ENCODE measurements at places on chromosomes 12 and 14.

- DNase-seq: no peak
Measured at GRCh38 chr12:53389702-53390101, 9.7 kb downstream of the SP1 start.

DNA sequence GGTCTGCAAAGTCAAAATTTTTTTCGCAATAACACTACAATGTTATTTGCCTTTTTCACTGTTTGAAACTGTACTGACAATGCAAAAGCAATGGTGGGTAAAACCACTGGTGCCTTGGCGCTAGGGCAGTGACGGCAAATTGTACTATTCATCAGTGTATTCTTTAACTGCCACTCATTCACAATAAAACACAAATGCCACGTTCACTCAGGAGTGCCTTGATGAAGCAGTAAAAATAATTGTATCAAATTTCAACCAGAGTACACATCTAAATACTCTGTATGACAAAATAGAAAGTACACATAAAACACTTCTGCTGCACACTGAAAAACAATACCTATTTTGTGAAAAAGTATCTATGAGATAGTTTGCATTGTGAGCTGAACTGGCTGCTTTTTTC lies 17.8 kb downstream of the DCAF5 start:
- no peak for DNase-seq

DNA sequence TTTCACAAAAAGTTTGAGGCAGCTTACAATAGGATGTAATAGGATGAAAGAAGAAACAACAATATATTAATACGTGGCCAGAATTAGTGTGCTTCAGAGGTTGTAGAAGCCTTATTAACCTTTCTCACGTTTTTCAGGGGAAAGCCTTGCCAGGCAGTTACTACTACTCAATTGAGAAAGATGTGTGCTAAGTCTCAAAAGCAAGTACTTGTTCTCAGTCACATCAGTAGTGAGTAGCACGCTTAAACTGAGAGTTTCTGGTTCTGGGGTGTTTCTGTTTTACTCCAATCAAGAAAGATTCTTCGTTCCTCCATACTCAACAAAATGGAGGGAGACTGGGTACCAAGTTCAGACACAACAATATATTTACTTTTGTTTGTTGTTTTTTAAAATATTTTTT lies 38.7 kb downstream of the KLC1 start:
- DNase-seq: no peak

DNA sequence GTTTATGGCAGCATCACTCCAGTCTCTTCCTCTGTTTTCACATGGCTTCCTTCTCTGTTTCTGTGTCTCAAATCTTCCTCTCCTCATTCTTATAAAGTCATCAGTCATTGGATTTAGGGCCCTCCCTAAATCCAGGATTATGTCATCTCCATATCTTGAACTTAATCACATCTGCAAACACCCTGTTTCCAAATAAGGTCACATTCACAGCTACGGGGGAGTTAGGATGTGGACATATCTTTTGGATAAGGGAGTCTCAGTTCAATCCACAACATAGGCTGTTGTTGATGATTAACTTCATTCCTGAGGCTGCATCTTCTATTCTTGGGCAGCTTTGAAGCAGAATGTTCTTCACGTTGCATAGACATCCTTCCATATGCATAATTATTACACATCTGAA lies 40.3 kb upstream of the NTF3 start:
- no peak for DNase-seq

DNA sequence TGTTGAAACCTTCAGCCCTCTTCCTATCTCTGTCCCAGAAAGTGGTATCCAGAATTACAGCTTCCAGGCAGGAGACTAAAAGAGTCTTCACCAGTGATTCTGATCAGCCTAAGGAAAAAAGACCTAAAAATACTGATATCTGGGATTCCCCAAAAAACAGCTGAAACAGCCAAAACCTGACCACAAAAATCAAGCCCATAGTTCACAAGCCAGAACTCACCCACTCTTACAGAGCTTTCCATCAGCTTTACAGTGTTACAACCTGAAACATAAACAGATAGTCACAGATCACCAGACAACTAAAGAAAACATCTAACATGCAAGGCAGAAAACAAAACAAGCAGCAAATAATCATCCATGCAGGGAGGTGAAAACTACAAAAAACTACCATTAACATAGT lies 26.0 kb upstream of the TSPAN8 start:
- no peak for DNase-seq

DNA sequence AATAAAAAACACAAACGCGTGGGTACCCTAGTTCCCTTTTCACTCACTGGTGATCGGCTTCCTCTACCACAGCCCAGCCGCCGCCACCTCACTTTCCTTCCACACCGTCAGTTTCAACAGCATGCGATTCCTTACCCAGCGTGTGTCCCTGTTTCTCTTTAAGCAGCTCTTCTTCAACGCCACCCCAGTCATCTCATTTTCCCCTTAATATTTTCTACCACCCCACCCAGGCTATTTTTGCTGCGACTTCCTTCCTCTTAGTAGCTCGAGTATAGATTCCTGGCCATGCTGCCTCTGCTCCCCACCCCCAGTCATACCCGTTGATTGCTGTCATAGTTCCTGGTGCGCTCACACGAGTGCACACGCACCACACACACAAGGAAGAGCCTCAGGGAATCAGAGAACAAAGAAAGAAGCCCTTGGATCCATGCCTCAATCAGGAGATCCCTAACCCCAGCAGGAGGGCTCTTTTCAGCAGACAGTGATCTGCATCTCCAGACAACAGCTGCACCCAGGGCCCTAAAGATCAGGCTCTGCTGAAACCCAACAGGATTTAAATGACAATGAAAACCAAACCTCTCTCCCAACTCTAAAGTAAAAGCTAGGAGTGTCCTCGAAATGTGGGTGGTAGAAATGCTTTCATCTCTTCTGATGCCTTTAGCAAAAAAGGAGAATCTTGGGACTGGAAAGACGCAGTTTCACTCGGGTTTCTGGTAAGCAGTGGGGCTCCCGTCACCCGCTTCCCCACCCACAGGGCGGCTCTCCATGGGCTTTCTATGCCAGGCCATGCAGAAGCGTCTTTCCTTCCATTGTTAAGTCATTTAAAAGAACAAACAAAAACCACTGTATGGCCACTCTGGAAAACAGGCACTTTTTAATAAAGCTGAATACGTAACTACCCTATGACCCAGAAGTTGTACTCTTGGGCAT lies 23.8 kb downstream of the VPS37B start:
- no peak for DNase-seq

- DNase-seq: no peak
Measured at GRCh38 chr12:103269946-103270345, 225.8 kb downstream of the C12orf42 start.

GRCh38 chr12:91818227-91819131 lies 327.2 kb downstream of the BTG1 start:
- DNase-seq: no peak

DNA sequence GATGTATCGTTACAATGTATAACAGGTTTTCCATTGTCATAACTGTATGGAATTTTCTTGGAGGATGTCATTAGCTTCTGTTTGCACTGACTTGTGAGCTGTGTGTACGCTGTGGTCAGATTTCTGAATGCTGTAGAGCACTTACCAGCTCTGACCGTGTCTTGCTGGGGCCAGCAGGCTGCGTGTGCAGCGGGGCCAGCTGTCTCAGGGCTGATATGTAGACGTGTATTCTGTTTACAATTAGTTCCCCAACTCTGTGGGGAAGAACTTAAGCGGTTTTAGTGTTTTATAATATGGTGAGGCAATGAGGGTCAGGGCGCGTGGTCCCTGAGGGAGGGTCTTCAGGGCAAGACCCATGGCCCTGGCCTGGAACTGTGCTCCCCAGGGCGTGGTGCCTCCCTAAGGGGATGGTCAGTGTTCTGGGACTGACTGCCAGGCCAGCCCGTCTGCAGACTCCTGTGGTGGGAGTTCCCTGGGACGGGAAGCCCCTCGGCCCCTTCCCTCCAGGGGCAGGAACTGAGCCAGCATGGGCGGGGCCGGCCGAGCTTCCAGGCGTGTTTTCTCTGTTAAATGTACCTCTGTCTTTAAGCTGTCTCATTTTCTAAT lies 18.7 kb downstream of the XRCC3 start:
- DNase-seq: no peak

DNA sequence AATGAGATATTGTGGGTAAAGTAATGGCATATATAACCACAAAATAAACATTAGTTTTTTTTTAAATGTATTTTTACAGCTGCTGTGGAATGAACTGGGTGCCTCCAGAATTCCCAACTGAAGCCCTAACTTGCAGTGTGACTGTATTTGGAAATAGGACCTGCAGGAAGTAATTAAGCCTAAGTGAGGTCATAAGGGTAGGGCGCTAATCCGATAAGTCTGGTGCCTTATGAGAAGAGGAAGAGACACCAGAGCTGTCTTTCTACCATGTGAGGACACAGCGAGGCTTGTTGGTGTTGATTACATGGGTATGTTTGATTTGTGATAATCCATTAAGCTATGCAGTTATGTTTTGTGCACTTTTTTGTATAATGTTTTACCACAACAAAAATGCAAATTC lies 136.8 kb downstream of the TPH2 start:
- no peak for DNase-seq

DNA sequence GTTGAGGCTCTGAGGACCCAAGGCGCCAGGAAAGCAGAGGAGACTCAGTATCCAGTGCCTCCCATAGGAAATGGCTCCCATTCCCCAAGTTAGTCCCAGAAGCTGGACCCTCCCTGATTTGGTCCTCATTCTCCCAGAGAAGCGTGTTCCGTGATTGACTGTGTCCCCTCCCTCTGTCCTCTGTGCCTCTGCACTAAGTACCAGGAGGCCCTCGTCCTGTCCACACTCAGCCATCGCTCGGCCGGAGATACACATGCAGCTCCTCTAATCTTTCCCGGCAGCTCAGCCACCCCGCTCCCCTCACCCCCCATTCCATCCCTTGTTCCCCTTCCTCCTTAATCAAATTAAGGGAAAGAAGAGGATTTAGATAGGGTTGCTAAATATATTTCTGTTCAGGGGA lies 28.3 kb upstream of the ATP2A2 start:
- no peak for DNase-seq

- no peak for DNase-seq
Measured at GRCh38 chr12:67202011-67202677, 67.0 kb upstream of the CAND1 start.

- peak; percentile 51 for DNase-seq
Measured at GRCh38 chr14:63174760-63175191, 29.5 kb upstream of the RHOJ start.

- DNase-seq: no peak
Measured at GRCh38 chr12:57497223-57498131, 9.6 kb downstream of the MARS1 start.

DNA sequence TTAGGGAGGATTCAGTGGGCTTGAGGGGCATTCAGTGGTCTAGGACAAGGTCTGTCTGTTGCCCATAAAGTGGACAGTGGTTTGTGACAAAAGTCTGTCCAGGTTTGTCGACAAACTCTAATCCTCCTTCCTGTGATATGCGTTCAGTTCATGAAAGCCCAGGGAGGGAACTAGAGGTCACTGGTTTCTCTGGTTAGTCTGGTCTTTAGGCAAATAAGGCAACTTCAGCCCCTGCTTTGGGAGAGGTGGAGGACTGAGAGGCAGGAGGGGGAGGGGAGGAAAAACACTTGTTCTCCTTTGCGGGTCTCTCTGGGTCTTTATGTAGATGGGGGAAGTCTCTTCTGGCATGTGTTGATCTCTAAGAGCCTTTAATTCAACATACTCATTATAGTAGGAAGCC lies 235.1 kb upstream of the PWP1 start:
- DNase-seq: no peak

- no peak for DNase-seq
Measured at GRCh38 chr12:50467439-50467838, 37.3 kb upstream of the DIP2B start.

- DNase-seq: no peak
Measured at GRCh38 chr12:12083688-12084087, 12.9 kb downstream of the BCL2L14 start.

DNA sequence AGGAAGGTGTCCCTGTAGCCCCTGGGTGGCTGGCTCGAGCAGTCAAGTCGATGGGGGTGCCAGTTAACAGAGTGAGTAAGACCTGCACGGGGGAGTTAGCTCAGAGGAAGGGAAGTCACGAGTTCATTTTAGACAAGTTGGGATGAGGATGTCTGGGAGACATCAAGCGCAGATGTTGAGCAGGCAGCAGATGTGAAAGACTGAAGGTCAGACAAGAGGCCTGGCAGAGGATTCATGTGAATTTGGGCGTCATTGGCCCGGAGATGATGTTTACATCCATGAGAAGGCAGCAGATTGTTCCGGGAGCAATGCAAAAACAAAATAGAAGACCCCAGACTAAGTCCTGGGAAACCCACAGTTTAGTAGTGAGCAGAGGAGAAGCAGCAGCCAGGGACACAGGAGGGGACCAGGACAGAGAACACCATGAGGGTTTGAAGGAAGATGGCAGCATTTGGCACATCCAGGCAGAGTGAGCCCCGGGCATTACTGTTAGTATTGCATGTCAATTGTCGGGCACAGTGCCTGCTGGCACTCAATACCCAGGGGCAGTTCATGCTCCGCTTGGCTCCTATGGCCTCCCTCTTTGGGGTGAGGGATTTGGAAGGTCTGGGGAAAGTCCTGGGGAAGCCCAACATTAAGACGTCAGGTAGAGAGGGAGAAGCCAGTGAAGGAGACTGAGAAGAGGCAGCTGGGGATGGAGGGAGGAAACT lies 15.1 kb downstream of the LTBP2 start:
- DNase-seq: no peak

GRCh38 chr12:79954037-79954610 lies 19.2 kb upstream of the PPP1R12A start:
- no peak for DNase-seq

DNA sequence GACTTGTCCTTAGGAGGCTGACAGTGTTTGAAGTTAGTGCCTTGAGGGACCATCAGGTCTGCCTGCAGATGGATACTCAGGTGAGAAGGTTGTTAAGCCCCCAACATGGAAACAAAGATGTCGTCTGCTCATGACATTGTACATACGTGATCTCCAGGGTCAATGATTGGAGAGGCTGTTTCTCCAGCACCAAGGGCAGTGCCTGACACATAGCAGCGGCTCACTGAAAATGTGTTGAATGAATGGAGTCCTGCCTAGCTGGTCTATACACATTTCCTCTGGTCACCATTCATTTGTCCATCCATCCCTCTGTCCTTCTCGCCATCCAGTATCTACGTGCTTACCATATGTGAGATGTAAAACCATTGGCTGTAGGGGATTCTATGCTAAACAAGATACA lies 7.1 kb downstream of the CCDC177 start:
- DNase-seq: no peak

GRCh38 chr12:13179211-13180074 lies 17.1 kb upstream of the EMP1 start:
- DNase-seq: peak; percentile 33

DNA sequence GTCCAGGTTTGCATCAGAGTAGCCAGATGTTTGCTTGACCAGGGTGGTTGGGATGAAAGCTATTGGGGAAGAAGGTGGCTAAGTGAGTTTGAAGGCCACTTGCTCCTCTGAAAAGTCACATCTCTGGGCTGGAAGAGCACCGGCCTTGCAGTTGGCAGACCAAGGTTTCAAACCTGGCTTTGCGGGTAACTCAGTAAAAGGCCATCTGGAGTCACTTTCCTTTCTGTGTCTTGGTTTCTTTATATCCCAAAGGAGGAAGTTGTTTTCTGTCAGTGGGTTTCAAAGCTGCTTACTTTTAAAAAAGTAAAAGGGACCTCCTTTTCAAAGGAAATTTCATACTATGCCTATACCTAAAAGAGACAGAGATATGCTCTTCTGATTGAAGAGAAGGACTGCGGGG lies 26.2 kb upstream of the CMA1 start:
- DNase-seq: no peak

GRCh38 chr14:90576581-90576980 lies 179.8 kb downstream of the CALM1 start:
- no peak for DNase-seq

- no peak for DNase-seq
Measured at GRCh38 chr14:87873741-87874140, 119.2 kb downstream of the GALC start.
